ENCODE measurements at places on chromosomes 3 and 15.

GRCh38 chr15:56948000-56948763 lies 29.7 kb downstream of the TCF12 start:
- DNase-seq = no peak

- DNase-seq = no peak
Observed at GRCh38 chr3:144106970-144107369, 135.3 kb downstream of the DIPK2A start.

- peak; percentile 34 for DNase-seq
Observed at GRCh38 chr15:52019394-52020220, 588 bp downstream of the MAPK6 start.

GRCh38 chr3:186268616-186269448 lies 93.2 kb downstream of the DGKG start:
- DNase-seq = no peak

GRCh38 chr3:105456017-105456416 lies 89.3 kb downstream of the ALCAM start:
- no peak for DNase-seq
